ENCODE measurements at places on chromosomes 2 and 18.

GRCh38 chr2:169086893-169087467 is 17.6 kb downstream of the DHRS9 start:
- DNase-seq: no peak

- DNase-seq: no peak
These were observed 99.5 kb downstream of the MYCN start for GRCh38 chr2:16039823-16040222.

- no peak for DNase-seq
These were observed 311.2 kb upstream of the HDAC4 start for GRCh38 chr2:239711911-239712570.

DNA sequence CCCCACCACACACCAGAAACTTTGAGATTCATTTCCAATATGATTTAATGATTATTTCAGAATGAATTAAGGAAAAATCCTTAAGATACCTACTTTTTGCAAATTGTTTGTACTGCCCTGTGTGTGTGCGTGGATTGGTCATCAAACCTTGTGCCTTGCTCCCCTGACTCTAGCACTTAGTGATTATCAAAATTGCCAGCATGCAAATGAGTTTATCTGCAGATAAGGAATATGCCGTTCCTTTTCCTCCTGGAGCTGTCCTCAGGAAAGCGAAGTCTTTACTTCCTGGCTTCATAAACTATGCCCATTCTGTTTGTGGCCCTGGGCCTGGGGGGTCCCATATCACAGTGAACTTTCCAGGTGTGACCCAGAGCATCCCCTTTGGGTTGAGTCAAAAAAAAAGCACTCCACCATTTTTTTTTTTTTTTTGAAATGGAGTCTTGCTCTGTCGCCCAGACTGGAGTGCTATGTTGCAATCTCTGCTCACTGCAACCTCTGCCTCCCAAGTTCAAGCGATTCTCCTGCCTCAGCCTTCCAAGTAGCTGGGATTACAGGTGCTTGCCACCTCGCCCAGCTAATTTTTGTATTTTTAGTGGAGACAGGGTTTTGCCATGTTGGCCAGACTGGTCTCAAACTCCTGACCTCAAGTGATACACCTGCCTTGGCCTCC is 11.4 kb downstream of the CHMP1B start:
- no peak for DNase-seq

DNA sequence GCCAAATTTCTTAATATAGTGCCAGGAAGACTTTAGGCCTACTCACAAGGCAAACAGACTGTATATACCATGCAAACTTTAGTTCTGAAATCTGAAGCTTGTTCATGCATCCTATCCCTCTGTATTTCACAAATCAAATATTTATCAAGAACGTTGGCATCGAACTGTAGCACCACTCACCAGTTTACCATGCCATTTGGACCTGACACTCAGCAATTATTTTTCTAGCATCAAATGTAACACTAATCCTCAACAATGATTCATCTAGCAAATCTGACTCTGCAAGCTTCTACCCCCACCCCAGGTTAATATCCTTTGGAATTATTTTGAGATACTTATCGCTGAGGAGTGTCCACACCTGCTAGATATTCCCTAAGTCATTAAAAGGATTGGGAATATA is 1506.6 kb downstream of the LRP1B start:
- DNase-seq: no peak

DNA sequence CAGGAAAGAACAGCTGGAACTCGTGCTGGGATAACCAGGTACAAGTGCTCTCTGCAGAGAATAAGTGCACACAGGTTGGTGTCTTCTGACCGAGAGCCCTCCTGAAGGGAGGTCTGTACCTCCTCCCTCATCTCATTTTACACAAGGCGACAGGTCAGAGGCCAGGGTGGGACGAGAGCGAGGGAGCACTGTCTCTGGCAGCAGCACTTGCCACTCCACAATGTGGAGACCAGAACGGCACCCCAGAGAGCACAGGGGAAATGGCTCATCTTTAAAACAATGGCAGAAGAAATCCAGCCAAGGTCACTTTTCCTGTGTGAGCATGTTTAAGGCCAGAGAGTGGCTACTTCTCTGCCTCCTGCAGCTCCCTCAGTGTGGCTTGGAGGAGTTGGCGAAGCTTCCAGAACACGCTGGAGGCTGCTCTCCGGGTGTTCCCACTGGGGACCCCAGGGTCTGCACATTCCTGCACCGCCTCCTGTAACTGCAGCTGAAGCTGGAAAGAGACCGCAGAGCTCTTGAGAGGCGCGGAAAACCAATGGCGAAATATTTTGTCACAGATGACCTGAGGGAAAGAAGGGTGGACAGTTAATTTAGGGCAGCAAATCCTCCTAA is 20.8 kb downstream of the DIPK1C start:
- no peak for DNase-seq

DNA sequence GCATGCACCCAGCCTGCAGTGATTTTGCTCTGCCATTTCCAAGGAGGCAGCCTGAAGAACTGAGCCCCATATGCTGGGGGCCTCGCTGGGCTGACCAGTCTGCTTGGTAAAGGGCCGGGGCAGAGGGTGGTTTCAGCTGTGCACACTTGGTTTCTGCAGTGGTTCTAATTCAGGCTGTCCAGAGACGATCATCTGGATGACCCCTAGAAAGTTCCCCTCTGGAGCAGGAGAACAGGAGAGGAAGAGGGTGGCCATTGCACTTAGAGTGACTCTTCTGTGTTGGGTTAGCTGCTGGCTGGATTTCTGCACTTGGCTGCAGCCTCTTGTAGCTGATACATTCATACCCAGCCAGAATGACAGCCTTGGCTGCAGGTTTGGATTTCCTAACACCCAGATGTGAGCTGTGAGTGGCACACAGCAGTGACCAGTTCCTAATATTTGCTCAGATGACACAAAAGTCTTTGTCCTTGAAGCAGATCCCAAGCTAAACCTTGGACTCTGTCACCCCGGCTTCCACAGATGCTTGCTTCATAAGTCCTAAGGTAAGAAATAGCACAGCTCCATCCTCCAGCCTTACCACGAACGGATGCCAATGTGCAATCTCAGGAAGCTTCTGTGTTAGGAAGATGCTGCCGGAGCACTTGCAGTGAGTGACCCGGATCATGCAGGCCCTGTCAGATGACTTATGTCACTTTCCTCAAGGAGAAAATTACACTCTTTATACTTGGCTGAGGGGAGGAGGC is 105.6 kb downstream of the HNRNPLL start:
- no peak for DNase-seq

DNA sequence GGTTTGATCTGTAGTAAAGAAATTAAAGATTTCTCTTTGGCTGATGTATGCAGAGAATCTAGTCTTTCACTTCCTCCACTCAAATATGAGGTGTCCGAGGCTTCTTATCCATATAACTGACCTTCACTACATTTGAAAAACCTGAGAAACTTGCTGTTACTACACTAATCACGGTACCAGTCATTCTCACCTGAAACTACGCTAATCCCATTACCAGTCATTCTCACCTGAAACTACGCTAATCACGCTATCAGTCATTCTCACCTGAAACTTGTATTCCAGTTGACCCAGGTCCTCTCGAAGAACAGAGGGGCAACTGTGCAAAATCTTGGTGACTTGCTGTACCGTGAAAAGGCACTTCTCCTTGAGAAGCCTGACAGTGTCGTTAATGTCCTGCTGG is 5.1 kb downstream of the MTERF4 start:
- no peak for DNase-seq

GRCh38 chr2:25596516-25597244 is 76.7 kb downstream of the DTNB start:
- no peak for DNase-seq

DNA sequence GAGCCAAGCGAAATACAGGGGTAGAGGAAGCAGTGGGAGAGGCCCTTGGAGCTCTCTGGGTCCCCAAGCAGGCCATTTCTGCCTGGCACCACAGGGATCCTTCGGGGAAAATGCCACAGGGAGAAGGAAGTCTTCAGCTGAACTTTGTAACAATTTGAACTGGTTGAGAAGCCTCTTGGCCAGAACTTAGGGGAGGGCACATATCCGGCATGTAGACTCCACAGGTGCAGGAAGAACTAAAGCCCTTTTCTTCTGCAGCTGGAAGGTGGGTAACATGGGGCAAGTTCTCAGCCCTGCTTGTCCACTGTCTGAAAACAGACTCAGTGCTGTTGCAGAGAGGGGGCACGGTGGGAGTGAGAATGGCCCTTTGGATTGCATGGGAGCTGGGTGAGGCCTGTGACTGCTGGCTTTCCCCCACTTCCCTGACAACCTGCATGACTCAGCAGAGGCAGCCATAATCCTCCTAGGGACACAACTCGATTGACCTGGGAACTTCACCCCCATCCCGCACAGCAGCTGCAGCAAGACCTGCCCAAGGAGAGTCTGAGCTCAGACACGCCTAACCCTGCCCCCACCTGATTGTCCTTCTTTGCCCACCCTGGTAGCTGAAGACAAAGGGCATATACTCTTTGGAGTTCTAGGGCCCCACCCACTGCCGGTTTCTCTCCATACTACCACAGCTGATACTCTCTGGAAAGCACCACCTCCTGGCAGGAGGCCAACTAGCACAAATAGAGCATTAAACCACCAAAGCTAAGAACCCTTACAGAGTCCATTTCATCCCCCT is 101.6 kb upstream of the FAM136A start:
- no peak for DNase-seq

DNA sequence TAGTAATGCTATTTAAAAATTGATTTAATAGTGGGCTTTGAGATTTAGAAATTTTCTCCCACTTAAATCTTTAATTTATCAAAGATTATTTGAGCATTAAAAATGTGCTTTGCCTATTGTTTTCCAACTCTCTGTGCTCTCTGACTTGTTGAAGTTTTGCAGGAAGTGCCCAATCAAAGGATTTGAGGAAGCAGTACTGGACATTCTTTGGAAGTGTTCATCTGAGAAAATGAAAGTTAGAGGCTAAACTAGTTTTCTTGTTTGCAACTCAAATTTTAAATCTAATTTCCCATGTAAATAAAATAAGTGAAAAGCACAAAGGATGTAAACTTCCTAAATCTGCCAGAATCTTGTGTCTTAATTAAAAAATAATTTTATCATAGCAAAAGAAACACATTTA is 89.1 kb downstream of the CAMKMT start:
- DNase-seq: no peak

GRCh38 chr18:34448662-34449061 is 223.9 kb upstream of the NOL4 start:
- no peak for DNase-seq

DNA sequence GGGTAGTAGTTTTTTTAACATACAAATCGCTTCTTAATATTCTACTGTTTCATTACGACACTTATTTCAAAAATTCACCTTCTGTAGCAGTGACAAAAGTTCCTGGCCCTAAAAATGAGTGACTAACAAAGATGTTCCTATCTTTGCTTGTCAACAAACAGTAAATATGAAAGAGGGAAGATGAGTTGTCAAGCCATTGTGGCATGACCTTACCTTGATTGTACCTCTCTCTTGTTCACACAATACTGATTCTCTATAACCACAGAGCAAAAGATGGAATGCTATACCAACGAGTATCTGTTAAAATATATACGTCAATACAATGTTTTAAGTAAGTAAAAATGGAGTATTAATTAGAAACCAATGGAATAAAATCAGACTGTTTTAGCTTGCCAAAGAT is 14.7 kb upstream of the GCG start:
- DNase-seq: no peak

DNA sequence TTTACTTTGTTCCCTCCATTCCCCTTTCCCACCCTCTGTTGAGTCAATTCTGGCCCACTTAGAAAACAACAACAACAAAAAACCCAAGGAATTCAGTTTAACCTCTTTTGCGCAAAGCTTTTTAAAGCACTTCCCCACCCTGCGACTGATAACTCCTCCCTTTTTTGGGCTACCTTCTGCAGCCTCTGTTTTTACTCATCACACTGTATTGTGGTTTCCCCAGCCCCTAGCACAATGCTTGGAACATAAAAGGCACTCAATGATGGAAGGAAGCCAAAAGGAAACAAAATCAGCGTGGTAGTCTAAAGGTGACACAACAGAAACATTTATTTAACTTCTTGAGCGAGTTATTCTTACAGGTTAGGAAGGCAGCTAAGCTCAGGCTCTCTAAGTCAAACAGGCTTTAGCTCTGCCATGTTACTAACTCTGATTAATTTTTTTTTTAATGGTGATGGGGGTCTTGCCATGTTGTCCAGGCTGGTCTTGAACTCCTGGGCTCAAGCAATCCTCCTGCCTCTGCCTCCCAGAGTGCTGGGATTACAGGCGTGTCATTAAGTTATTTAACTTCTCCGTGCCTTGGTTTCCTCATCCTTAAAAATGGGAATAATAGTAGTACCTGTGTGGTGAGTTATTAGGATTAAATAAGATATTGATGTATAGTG is 1.3 kb downstream of the CEP68 start:
- peak; percentile 26 for DNase-seq

- no peak for DNase-seq
These were observed 227.3 kb upstream of the TANK start for GRCh38 chr2:160932960-160933359.

DNA sequence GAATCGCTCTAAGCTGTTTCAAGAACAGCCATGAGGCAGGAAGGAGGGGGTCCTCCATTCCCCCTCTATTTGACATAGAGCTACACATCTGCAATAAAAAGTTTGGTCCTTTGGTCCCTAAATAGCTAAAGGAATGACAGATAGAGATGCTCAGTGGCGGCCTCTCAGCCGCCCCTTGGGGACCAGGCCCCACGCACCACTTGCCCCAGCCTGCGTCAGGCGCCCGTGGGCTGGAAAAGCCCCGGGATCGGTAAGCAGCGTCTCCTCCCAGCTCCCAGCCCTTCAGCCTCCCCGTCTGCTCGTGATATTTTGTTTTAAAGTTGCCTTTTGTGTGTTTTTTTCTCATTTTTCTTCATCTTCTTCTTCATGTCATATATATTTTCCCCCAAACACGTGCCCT is 321.0 kb downstream of the CELF4 start:
- no peak for DNase-seq

GRCh38 chr2:231527955-231528635 is 2.1 kb downstream of the NMUR1 start:
- no peak for DNase-seq

- DNase-seq: no peak
These were observed 152.0 kb upstream of the SLC1A4 start for GRCh38 chr2:64837116-64837731.

GRCh38 chr18:8942021-8942908 is 160.2 kb upstream of the NDUFV2 start:
- no peak for DNase-seq

DNA sequence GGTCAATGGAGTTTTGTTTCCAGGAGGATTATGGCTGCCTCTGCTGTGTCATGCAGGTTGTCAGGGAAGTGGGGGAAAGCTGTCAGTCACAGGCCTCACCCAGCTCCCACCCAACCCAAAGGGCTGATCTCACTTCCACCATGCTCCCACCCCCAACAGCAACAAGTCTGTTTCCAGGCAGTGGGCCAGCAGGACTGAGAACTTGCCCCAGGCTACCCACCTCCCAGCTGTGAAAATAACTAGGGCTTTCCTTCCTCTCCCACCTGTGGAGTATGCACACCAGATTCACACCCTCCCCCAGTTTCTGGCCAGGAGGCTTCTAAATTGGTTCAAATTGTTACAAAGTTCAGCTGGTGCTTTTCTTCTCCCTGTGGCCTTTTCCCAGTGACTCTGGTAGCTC is 95.6 kb upstream of the ACVR1 start:
- no peak for DNase-seq

Measured in KG1 (cell line).